ENCODE measurements at places on chromosomes 4 and X.

GRCh38 chrX:40177117-40177430 lies 79.3 kb upstream of the BCOR start:
- no peak for DNase-seq

GRCh38 chr4:53784112-53784511 lies 192.8 kb upstream of the LNX1 start:
- no peak for DNase-seq

DNA sequence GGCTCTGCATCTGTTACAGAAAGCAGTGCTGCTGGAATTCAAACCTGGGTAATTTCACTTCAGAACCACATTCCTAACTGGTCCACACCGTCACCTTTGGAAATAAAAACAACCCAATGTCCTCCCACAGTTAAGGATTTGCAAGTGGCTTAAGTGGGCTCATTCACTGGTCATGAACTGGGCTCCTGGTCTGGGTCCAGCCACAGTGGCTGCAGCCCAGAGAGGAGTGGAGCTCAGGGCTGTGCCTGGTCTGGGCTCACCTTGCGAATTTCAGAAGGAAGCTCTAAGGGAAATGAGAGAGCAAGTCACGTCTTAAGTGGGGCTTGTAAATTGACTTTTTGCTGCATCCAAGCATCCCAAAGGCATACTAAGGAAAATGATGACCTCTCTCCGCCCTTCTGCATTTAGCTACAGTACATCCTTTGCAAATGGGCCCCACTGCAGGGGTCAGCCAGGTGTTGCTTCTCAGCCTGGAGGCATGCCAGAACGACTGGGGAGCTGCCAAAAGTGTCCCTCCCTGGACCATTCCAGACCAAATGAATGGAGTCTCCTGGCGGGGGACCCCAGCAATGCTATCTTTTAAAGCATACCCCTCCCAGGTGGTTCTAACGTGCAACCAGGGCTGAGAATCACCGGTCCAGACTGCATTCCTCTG lies 25.6 kb upstream of the CRMP1 start:
- no peak for DNase-seq

- DNase-seq = no peak
Observed at GRCh38 chrX:629230-630006, 1.2 kb upstream of the SHOX start.

DNA sequence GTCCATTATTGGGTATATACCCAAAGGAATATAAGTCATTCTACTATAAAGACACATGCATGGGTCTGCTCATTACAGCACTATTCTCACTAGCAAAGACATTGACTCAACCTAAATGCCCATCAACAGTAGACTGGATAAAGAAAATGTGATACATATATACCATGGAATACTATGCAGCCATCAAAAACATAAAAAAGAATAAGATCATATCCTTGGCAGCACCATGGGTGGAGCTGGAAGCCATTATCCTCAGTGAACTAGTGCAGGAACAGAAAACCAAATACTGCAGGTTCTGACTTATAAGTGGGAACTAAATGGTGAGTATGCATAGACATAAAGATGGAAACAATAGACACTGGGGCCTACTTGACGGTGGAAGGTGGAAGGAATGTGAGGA lies 2.3 kb upstream of the APOOL start:
- DNase-seq = no peak

- no peak for DNase-seq
Observed at GRCh38 chrX:53253293-53254020, 27.9 kb downstream of the IQSEC2 start.

DNA sequence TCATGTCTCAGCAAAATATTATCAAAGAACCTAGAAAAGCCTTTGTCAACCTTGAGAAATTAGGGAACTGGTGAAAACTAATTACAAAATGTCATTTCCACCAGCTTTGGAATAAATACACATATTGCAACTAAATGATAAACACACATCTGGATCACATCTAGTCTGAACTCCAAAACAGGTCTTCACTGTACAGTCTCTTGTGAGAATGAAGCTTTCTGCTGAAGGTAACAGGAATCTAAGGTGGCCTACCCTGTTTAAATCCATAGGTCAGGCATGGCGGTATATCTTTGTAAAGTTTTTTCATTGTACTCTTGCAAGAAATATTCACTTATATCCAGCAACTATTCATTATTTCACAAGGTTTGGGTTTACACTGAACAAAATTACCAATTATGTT lies 1.7 kb downstream of the SH3D19 start:
- DNase-seq = no peak

DNA sequence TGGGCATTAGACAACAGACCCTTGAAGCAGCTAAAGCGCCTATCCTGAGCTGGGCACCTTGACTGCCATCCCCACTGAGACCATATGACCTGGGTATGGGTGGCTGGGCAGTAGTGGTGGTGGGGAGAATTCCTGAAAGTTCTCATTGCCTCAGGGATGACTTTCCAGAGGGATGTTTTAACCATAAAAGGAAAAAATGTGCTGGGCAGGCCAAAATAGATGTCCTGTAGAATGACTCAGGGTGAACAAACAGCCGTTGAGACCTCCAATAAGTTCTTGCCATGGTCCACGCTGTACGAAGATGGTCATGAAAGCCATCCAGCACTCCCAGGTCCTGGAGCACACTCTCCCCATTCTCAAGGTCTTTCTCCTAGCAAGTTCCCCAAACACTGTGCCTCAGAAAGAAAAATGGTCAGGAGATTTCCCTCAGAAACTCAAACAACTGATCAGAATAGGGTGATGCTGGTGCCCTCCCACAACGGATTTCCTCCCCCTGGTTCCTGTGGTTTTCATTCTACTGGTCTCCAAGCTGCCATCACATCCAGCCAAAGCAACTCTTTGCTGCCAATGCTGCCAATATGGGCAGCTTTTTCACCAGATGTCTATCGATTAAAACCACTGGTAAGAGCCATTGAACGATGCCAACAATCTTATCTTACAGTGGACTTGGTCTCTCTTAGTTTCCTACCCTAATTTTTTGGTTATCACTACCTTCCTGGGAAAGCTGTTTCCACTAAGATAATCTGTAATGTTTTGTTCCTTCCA lies 11.2 kb downstream of the CDKN2AIP start:
- no peak for DNase-seq

- DNase-seq = no peak
Observed at GRCh38 chr4:99783940-99784339, 32.7 kb upstream of the DAPP1 start.

Measured in posterior cingulate gyrus (tissue), 11 donors.